Stimulated activated CD4-positive, alpha-beta T cell treated with anti-CD3 and anti-CD28 coated beads, Interleukin-15, amount 100 ng/mL, for 1 hour (primary cell): ENCODE measurements at places on chromosomes 13 and 19.
A peak's percentile ranks its signal among the peaks of the same experiment; 100 is the strongest.

GRCh38 chr13:110616103-110617101 is 1.1 kb downstream of the NAXD start:
- DNase-seq: peak; percentile 27

DNA sequence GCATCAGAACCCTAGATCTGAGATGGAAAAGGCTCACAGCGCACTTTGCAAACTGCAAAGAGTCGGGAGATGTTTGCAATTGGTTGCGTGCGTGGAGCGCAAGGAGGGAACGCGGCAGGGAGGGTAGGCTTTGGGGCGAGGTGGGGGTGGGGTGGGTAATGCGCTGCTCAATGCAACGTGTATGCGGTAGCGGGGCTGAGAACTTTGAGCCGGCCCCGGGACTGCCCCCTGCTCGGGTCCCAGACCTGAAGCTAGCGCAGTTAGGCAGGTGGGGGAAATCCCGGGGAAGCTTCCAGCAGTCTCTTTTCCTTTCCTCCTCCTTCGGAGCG is 971 bp downstream of the FOSB start:
- DNase-seq: no peak

GRCh38 chr19:18093439-18094161 is 4.0 kb upstream of the MAST3 start:
- DNase-seq: no peak

DNA sequence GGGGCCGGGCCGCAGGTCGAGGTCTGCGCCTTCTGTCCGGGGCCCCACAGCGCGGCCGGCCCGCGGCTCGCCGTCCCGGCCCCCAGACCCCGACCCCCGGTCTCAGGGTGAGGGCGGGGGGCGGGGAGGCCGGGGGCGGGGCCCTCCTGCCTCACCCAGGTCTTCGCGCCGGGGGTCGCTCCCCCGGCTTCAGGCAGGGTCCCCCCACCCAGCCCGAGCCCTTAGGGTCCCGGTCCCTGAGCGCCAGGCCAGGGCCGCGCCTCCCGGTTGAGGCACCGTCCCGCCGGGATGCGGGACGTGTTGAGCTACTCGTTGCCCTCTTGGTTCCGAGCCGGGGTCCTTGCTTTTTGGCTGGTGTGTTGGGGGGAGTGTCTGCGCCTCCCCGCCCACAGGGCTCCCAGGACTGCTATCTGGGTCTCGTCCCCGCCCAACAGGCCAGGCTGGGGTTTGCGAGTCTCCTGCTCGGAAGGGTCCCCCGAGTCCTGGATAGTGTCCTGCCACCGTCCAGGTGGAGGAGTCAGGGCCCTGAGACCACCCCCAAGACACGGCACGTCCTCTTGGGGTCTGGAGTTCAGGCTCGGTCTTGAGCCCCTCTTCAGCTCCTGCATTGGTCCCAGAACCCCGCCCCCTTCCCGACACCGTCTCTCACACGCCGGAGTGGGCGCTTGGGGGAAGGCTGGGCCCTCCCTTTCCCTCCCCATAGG is 452 bp downstream of the PIAS4 start:
- DNase-seq: no peak

DNA sequence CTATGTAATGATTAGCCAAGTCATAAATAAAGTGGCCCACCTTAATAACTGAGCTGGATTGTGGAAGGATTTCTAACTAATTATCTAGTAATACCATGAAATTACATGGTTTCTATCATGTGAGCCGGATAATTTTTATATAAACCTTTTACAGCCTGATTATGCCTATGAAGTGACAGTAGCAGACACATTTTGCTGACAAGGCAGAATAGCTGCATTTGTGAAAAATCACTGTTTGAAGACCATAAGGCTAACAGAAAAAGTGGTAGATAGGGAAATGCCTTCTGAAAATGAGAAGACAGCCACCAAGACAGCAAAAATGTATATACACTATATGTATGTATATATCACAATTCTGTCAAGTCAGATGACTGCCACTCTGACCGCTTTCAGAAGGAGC is 27.1 kb downstream of the SLITRK5 start:
- DNase-seq: no peak

DNA sequence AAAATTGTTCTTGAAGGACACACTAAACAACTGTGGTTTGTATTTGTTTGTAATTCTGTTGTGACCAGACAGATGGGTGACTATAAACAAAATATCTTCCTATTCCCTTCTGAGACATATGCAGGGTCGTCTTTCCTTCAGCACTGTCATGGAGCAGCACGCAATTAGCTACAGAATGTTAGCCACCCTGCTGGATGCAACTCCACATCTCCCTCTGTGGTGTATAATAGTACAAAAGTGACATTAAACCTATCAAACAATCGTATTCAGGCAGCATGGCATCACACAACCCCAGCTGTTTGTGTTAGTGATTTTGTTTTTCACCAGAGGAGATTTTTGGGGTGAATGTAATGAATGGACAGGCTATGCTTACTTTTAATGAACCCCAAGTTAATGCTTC is 146.2 kb downstream of the GPC6 start:
- DNase-seq: no peak

DNA sequence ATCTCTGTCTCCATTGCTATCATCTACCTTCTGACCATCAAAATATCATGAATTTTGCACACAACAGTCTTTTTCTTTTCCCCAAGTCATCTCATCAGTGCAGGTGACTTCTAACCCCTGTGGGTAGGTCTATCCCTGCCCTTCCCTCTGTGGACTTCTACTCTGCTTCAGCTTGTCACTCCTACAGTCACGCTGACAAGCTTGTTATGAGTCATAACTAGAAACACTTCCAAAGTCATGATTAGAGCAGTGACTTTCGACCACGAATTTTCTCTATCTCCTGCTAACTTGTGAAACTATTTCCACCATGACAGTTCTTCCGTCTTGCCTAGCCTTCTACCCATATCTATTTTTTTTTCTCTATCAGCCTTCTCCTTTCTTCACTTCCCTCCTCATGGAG is 343.7 kb upstream of the ARGLU1 start:
- no peak for DNase-seq

DNA sequence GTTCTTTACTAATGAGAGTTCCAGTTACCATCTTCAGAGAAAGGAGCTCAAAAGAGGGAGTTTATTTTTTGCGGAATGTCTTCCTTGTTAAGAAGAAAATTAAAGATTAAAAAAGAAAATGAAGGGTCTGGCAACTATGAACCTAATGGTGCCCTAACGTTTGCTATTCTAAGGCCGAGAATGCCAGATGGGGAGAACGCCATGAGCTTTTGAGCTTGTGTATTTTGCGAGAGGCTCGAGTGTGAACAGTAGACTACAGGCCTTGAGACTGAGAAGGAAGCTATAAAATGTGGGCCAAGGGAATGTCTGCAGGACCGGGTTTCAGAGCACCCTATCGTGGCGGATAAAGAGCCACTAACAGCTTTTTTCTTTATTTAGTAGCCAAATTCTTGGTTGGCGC is 6.7 kb downstream of the FGF14 start:
- no peak for DNase-seq

DNA sequence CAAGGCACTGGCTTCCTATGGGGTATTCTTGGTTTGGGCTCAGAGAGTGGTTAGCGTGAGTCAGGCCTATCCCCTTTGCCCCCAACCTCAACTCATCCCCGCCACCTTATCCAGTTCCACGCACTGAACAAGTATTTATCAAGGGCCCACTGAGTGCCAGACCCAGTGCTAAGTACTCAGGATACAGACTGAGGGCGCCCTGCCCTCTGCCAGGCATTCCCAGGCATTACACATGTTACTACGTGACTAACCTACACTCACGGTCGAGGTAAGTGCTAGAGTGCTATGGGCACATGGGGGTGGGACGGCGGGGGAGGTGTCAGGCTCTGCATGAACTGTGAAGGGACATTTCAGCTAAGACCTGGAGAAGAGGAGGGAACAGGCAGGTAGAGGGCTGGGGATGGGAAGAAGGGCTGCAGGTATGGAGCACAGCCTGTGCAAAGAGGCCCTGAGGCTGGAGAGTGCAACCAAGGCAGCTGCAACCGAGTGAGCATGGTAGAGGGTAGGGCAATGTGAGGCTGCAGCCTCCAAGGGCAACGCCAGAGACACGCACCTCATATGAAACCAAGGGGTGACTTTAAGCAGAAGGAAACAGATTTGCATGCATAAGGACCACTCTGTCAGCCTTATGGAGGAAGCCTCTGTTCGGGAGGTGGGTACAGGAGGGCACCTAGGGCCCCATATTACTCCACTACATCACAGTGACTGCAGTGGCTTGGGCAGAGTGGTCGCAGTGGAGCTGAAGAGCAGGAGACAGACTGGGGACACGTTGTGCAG is 22.5 kb downstream of the DHRS12 start:
- no peak for DNase-seq

DNA sequence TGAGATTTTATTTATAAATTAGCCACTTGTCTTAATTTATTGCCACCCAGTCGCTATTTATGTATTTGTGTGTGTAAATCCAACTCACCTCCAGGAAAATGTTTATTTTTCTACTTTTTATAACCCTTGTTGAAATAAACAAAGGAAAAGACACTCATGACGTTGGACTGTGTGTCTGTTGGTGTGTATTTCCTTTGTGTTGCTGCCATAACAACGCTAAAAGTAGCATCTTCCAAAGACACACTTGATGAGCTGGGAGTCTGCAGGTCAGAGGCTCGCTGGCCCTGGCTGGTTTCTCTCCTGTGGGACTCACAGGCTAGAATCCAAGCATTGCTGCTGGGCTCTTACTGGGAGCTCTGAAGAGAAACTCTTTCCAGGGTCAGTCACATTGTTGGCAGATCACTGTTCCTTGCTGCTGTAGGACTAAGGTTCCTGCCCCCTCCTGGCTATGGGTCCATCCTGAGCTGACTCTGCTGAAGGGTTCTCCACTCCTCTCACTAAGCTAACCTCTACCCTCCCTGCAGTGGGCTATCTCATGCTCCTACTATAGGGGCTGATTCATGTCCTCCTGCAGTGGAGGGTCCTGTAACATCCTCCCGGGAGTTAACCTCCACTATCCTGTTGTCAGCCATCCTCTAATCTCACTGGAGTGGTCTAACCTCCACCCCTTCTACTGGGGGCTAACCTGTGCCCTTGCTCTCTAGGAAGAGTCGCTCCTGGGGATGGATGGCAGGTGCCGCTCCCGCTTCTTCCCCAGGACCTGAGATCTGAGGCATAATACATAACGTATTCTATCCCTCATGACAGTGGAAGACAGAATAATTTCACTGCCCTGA is 2.1 kb downstream of the IFNL2 start:
- no peak for DNase-seq

GRCh38 chr19:46803555-46803954 is 15.2 kb upstream of the SLC1A5 start:
- DNase-seq: no peak

GRCh38 chr19:45713141-45713540 is 17.6 kb downstream of the FBXO46 start:
- DNase-seq: no peak

DNA sequence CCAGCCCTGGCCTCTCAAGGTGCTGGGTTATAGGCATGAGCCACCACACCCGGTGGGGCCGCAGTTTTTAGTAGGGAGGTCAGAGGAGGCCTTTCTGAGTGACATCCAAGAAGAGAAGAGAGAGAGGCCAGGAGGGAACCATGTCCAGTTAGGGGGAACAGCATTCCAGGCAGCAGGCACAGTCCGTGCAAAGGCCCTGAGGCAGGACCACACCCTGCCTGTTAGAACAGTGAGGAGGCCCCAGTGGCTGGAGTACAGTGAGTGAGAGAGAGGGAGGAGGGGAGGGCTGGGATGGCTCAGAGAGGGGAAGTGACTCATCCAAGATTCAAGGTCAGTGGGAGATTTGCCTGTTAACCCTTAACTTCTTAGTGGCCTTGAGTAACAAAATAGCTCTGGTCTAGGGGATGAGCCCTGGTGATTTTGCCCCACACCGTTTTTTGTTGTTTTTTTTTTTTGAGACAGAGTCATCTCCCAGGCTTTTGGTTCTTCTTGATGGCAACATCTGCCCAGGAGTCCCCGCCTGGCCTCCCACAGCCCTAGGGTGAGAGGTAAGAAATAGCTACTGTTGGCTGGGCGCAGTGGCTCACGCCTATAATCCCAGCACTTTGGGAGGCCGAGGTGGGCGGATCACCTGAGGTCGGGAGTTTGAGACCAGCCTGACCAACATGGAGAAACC is 2.7 kb upstream of the PLIN3 start:
- DNase-seq: no peak

GRCh38 chr19:45524575-45525129 is 17.4 kb downstream of the VASP start:
- DNase-seq: no peak

DNA sequence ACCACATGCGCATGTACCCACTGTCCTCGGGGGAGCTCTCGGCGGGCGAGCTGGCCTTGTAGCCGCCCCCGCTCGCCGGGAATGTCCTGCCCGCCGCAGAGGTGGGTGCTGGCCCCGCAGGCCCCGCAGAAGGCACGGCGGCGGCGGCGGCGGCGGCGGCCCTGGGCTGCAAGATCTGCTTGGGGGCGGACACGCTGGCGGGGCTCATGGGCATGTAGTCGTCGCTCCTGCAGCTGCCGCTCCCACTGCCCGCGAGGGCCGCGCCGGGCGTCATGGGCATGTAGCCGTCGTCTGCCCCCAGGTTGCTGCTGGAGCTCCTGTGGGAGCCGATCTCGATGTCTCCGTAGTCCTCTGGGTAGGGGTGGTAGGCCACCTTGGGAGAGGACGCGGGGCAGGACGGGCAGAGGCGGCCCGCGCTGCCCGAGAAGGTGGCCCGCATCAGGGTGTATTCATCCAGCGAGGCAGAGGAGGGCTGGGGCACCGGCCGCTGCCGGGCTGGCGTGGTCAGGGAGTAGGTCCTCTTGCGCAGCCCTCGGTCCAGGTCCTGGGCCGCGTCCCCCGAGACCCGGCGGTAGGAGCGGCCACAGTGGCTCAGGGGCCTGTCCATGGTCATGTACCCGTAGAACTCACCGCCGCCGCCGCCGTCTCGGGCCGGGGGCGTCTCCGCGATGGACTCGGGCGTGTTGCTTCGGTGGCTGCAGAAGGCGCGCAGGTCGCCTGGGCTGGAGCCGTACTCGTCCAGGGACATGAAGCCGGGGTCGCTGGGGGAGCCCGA is 2.4 kb downstream of the IRS2 start:
- no peak for DNase-seq
